ENCODE measurements at places on chromosomes 3 and 15.

GRCh38 chr3:169420429-169420828, 243.1 kb downstream of the MECOM start:
- no peak for DNase-seq

GRCh38 chr3:67601385-67601784, 53.0 kb downstream of the SUCLG2 start:
- no peak for DNase-seq

DNA sequence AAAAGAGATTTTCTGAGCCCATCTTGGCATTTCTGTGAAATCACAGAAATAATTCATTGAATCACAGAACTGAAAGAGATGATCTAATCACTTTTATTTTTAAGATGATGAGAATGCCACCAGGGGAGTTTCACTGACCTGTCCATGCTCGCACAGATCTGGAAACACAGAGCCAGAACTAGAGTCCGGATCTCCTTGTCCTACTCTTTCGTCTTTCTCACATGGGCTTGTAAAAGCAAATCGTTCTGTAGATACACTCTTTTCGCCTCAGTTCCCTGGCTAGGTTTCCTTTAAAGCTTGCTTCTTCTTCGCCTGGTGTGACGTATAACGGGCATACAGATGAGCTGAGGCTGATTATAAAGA, 122.5 kb upstream of the SPRED1 start:
- no peak for DNase-seq

DNA sequence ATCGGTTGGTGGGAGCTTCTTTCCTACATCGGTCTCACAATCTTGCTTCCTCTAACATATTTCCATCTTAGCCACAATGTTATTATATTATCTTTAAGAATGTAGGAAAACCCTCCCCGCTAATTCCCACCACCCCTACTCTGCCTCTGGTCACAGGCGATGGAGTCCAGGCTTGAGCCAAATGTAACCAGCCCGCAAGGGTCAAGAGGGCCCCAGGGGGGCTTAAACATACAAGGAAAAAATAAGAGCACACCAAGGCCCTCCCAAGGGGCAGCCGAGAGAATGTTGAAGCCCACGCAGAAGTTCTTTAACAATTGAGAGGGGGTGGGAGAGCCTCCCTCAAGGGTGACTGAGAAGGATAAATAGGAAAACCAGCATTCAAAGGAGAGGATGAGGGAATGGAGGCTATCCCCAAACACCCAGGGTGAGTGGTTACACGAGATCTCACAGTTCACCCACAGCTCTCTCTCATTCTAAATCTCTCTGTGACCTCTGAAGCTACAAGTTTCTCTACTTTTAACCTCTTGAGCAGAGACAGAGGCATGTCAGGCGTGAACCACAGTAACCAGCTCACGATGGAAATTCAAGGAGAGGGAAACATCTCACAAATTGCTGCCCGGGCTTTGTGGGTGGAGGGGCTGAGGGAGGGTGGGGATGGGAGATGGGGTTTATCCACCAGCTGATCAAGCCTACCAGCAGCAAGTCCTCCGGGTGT, 31.4 kb upstream of the UACA start:
- no peak for DNase-seq

GRCh38 chr3:71453822-71454511, 129.6 kb downstream of the FOXP1 start:
- DNase-seq, result no peak

DNA sequence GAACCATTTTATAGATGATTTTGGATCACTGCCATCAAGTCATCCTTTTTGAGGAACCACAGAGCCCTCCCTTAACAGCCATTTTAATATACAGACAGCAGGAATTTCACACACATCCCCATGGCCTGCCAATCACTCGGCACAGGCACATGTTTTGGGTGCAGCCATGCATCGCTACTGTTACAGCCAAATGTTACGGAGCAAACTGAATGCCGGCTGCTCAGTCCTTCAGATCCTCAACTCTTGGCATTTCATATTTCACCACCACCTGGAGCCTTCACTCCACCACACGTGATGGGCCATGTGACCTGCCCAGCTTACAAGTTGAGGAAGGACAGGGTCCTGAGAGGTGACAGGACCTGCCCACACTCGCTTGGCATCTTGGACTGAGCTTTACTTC, 90.8 kb downstream of the OXNAD1 start:
- DNase-seq, result no peak

- no peak for DNase-seq
These were observed 488.5 kb upstream of the MDFIC2 start for GRCh38 chr3:70800951-70801350.

- DNase-seq, result no peak
These were observed 69.3 kb downstream of the RPL39L start for GRCh38 chr3:187069857-187070516.

DNA sequence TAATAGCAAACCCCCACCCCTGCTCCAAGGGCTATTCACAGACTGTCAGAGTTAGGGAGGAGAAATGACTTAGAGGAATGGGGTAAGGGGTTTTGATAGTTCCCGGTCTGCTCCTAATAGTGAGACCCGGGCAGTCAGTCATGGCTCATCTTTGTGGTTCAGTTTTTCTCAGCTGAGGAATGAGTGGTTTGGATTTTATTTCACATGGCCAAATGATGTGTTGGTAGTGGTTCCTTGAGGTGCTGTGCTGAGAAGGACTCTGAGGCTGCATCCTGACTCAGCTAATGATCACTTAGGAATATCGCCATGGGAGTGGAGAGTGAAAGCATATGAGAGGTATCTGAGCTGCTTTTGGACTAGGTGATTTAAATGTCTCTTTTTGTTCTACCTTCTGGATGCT, 80.2 kb downstream of the LPP start:
- DNase-seq, result no peak

DNA sequence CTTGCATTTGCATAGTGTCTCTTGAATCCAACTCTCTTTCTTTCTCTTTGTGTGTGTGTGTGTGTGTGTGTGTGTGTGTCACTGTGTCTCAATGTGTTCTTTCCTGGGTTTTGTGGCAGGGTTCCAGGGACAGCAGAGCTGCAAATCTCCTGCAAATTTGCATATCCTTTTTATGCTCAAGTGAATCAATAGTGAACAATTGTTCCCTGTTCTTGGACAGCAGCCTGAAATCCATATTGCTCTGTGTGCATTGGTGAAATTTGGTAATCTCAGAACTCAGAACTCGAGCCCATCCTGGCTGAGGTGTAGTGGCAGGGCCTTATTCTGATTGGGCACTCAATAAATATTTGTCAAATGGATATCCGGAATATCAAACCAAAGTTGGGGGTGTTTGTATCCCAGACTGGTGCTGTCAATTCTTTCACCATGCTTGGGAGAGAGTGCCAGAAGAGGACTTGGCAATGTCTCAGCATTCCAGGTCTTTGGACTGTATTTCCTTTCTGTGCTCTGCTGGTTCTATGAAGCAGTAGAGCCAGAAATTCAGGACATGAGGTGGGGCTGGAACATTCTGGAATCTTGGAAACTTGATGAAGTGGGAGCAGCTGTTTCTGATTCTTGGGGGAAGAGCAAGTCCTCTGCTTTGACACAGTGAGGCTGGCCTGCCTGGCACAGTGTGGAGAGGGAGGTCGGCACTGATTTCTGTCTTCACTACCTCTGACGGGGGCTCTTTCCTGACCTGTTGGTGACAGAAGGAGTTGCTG, 380.6 kb upstream of the C2CD4B start:
- no peak for DNase-seq

DNA sequence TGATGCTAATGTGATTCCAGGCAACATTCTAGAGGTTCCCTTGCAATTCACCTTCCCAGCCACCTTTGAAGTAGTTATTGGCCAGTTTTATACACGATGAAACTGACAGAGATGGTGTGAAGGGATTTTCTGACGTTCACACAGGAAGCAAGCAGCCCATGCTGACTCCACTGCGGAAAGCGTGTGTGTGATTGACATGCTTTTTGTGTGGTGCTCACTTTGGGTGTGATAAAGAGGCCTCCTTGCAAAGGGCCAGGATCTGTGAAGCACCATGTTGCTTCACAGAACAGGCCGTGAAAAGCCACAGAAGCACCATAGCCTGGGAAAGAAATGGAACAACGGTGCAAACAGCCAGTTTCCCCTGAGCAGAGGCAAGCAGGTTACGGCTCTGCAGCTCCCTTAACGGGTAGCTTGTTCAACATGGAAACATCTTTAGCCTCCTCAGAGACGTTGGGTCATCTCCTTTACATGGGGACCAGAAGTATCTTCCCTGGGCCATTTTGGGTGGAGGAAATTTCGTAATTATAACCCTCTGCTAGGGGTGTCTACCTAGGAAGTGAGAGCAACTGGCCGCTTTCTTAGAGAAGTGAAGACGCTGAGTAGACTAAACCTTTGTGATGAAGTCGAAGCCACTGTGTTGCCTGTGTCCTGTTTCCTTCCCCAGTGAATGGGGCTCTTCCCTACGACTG, 108.5 kb downstream of the APBA2 start:
- peak; percentile 24 for DNase-seq

DNA sequence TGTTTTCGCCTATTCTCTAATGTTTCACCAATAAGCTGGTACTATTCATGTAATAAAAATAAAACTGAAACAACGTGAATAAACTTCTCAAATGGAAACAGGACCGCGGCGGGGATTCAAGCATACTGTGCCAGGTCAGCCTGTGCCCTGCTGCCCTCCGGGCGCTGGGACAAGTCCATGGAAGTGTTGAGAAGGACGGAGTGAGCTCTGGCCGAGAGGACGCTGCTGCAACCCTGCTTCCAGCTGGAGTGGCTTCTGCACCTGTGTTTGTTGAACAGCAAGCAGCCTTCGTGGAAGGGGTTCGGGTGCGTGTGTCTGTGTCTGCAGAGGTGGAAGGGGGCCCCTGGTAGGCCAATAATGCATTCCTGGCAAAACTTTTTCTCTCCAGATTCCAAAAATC, 50.0 kb upstream of the PCSK6 start:
- no peak for DNase-seq

- DNase-seq, result no peak
These were observed 395.3 kb upstream of the TPRG1 start for GRCh38 chr3:188776447-188776846.

DNA sequence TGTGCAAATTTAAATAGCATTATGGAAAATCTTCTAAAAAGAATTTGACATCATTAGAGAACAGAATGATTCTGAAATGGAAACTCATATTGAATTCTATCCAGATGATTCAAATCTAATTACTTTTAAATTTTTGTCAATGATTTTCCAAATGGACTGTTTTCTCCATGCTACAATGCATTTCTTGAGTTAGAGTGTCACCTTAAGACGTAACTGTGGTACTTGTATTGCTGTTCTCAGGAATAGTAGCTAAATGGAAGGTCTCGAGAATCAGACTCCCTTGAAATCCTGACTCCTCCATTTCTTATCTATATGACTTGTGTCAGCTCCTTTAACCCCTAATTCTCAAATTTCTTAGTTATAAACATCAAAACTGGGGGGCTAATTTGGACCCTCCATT, 102.3 kb downstream of the P2RY1 start:
- DNase-seq, result no peak

- DNase-seq, result no peak
These were observed 485.5 kb upstream of the SUCLG2 start for GRCh38 chr3:68139897-68140296.

GRCh38 chr3:56702490-56703315, 19.6 kb upstream of the TASOR start:
- DNase-seq, result peak; percentile 44

DNA sequence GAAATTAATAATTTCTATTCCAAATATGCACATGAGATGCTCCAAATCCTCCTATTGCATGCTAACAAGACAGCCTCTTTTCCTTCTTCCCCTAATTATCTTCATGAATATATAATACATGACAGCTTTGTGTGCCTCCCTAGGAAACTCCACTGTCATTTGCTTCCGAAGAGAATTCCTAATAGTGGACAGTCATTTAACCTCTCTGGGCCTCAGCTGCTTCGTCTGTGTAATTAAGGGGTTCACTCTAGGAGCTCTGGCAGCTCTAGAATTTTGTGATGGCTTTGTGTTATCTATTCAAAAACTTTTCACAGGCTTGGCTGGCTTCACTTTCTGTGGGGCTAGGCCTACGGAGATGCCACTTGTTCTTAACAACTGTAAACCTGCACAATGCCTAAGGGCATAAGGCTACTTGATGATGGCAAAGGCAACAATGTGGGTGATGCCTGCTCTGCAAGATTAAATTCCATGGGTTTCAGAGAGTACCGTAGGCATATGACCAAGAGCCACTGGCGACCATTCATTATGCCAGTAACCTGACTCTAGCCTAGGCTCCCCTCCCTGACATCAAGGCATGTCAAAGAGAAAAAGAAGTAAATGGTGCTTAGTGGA, 333.8 kb upstream of the UMPS start:
- no peak for DNase-seq

GRCh38 chr15:38828031-38828532, 263.5 kb upstream of the RASGRP1 start:
- no peak for DNase-seq

DNA sequence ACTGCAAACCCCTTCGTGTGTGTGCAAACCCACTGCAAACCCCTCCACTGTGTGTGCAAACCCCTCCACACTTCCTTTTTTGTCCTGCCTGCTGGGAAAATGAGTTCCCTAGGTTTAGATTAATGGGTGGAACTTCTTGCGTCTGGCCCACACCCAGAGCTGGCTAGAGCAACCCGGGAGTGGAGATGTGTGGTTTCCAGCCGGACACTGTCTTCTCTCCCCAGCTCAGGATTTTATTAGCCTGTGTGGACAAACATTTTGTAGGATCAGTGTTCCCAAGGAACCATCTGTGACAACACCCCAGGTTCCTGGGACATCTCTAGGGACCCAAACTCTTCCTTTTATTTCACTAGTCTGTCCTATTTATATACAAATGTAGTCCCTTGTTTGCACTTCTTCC, 9.6 kb upstream of the LRRK1 start:
- no peak for DNase-seq

DNA sequence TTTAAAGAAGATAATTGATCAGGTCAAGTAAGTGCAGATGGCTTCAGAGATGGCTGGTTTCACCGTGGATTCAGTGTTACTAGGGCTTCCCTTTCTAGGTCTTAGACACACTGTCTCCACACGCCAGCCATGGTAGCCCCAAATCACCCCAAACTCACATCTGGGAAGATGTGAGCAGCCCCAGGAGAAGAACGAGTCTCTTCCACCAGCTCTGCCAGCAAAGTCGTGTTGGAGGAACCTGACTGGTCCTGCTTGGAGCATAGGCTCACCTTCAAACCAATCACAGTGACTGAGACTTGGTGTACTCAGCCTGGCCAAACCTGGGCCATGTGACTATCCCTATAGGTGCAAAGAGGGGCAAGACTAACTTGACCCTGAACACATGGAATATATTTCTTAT, 296.7 kb downstream of the RPLP1 start:
- no peak for DNase-seq

GRCh38 chr3:151265866-151266265, 12.5 kb downstream of the P2RY14 start:
- DNase-seq, result no peak

DNA sequence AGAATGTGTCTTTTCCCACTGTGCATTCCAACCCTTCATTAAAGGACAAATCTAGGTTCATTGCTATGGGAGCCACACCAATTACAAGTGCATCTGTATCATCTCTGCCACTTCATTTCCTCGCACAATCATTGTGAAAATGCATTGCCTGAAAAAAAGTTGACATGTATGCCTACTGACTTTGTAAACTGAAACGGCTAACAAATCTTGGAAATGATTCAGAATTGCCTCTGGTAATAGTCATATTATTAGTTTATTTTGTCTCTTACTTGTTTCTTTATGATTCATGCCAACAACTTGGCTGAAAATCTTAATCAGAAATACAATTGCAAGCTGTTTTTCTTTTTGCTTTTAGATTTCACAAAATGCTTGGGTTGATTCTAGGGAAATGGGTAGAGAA, 497.1 kb downstream of the ZIC1 start:
- no peak for DNase-seq

- peak; percentile 65 for DNase-seq
These were observed 551 bp downstream of the NCBP2 start for GRCh38 chr3:196941729-196942225.

- no peak for DNase-seq
These were observed 151.1 kb upstream of the ARHGEF26 start for GRCh38 chr3:153970047-153970446.

- no peak for DNase-seq
These were observed 10.0 kb downstream of the GATA2 start for GRCh38 chr3:128482666-128483656.

Measured in stimulated activated CD4-positive, alpha-beta T cell treated with anti-CD3 and anti-CD28 coated beads, Interleukin-2, amount 100 ng/mL, for 4 hours (primary cell).